ENCODE measurements at places on chromosomes 4 and X.

DNA sequence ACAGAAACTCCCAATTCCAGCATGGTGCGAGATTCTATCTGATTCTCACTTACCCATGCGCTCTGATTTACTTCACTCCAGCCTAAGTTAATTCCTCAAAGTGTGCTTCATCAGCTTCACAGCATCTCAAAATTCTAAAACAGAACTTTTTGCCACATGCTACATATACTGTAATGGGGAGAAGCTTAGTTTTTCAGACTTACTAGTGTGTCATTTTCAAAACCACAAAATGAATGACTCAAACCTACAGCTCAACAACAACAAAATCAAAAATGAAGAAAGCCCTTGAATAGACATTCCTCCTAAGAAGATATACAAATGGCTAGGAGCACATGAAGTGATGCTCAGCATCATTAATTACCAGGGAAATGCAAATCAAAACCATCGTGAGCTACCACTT lies 14.9 kb downstream of the IRF2 start:
- no peak for DNase-seq

DNA sequence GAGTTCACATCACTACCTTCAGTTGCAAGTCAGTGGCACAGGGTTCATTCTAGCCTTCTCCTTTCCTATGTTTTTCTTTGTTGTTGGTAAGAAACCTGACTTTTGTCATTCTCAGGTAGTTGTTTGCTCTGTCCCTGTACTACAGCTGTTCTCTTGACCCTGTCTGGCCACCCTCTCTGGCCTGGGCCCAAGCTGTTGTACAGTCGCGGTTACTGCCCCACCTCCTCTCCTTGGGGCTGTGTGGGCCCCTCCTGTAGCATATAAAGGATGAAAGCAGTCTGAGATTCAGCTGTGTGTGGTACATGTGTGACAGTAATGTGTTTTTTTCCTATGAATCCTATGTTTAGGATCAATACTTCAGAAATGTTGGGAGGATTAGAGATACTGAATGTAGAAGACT lies 12.5 kb downstream of the MOB1B start:
- no peak for DNase-seq

- no peak for DNase-seq
Measured at GRCh38 chr4:48432017-48432416, 51.1 kb upstream of the SLC10A4 start.

DNA sequence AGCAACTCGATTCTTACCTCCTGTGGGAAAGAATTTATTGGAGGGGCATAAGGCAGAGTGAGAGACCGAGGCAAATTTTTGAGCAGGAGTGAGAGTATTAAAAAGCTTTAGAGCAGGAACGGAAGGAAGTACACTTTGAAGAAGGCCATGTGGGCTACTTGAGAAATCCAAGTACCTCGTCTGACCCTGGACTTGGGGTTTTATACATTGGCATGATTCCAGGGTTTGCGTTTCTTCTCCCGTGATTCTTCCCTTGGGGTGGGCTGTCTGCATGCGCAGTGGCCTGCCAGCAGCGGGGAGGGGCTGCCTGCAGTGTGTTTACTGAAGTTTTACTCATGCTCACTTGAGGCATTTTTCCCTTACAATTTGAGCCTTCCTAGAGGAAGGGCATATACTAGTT lies 3.4 kb downstream of the GALNT7 start:
- no peak for DNase-seq

GRCh38 chrX:84737471-84737871 lies 235.2 kb upstream of the HDX start:
- DNase-seq, result no peak

GRCh38 chr4:180057299-180057721 lies 2185.9 kb upstream of the TENM3 start:
- DNase-seq, result no peak

GRCh38 chr4:99135541-99136162 lies 8.4 kb downstream of the ADH4 start:
- DNase-seq, result no peak

DNA sequence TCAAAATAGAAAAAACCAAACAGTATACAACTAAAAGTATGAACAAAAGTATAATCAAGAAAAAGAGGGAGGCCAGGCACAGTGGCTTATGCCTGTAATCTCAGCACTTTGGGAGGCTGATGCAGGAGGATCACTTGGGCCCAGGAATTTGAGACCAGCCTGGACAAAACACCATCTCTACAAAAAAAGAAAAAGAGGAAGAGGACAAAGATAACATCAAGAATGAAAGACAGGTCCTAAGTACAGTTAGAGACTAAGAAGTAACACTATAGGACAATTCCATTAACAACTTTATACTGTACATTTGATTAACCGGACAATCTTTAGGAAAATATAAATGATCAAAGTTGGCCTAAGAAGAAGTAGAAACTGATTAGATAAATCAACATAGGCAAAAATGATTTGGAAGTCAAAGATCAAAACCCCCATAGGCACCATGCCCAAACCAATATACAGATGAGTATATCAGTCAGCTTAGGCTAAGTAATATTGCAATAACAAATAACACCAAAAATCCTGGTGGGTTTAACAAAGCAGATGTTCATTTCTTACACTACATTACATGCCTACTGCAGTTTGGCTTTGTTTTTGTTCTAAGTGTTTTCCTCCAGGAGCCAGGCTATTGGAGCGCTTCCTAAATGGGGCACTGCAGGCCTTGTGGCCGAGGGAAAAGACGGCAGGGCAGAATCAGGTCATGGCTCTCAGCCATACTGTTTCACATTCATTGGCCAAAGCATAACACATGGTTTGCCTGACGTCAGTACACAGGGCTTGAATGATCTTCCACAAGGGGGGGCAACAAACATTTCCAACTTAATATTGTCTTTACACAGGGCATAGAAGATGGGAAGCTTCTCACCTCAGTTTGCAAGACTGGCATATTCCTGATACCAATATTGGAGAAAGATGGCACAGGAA lies 42.2 kb upstream of the HGFAC start:
- no peak for DNase-seq

- DNase-seq, result no peak
Measured at GRCh38 chr4:39235021-39235420, 52.7 kb downstream of the WDR19 start.

GRCh38 chr4:2075987-2076907 lies 17.1 kb downstream of the NAT8L start:
- DNase-seq, result no peak

DNA sequence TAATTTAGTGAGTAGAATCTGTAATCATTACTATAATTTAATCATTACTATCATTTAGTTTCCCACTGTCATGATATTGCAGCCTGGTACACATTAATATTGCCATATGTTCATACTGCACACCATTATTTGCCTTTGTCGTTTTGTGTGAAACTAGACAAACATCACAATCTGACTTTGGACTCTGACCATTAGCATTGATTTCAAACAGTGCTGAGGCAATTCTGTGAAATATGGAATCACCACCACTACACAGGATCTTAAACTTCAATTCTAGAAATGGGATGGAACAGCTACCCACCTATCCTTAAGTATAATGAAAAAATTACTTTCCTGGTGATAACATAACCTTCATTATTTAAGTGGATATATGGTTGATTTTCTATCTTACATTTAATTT lies 98.3 kb downstream of the SORBS2 start:
- no peak for DNase-seq

- DNase-seq, result no peak
Measured at GRCh38 chr4:121353213-121353612, 27.6 kb downstream of the QRFPR start.

DNA sequence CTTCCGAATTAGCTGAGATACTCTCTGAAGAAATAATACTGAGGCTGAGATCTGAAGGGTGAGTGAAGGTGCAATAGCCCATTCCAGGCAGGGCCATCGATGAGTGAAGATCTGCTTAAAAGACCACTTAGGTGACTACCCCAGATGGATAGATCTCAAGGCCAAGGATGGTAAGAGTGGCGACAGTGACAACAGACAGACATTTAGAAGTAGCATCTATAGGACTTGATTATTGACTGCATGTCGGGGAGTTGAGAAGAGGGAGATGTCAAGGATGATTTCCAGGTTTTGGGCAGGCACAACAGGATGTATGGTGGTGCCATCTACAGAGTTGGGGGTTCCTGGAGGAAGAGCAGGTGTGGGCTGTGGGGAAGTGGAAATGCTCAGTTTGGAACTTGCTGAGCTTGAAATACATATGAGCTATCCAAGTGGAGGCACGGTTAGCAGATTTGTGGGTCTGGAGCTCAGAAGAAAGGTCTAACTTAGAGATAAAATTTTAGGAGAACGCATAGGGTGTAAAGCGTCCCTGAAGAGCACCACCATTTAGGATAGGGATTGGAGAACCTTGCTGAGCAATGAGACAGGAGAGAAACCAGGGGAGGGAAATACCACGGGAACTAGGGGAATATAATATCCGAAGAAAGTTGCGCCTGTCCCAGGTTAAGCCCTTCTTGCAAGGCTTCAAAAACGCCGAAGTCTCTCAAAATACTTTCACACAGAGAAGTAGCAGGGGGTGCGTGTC lies 688 bp downstream of the UFSP2 start:
- no peak for DNase-seq

DNA sequence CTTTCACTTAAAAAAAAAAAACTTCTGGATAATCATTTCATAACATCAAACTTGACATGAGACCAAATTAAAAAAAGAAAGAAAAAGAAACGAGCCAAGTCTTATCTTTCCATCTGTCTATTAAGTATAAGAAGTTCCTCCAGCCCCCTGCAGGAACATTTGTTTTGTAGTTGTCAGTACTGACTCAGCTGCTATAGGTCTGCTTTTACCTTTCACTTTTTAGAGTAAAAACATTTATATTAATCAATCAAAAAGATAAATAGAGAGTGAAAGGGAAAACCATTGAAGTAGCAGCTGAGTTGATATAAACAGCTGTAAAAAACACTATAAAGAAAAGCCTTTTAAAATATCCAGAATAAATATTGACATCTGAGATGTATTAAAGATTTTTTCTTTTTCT lies 46.1 kb downstream of the CCDC158 start:
- DNase-seq, result no peak

DNA sequence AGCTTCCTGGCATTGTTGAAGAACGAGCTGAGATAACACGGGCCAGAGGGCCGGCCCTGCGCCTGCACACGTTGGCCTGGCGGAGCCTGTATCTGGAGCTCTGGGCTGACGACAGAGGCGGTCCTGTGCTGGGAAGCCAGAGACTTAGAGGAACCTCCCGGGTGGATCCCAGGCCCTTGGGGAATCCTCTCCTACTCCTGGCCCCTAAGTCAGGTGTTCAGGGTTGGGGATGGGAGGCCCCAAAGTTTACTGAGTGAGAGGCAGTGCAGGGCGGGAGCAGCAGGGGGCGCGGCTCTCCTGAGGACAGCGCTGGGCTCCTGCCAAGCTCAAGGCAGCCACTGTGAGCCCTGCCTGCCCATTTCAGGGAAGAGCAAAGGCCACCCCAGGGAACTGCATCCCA lies 2.5 kb upstream of the HTRA3 start:
- DNase-seq, result no peak

GRCh38 chr4:110344165-110344564 lies 131.8 kb upstream of the ENPEP start:
- DNase-seq, result no peak

DNA sequence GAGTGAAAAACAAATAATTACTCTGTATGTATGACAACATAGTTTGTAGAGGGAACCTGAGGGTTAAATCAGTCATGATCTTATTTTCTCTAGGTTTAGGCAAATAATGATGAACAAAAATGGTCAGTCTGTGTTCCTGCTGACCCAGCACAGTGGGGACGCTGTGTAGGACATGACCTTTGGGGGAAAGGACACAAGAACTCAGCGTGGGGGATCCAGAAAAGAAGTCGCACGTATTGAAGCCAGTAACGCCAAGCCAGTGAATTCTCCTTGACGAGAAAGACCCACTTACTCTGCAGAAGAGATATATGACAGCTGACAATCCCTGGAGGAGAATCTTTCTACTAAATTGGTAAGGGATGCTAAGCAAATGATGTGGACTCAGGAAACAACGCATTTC lies 36.6 kb downstream of the HELT start:
- DNase-seq, result no peak

DNA sequence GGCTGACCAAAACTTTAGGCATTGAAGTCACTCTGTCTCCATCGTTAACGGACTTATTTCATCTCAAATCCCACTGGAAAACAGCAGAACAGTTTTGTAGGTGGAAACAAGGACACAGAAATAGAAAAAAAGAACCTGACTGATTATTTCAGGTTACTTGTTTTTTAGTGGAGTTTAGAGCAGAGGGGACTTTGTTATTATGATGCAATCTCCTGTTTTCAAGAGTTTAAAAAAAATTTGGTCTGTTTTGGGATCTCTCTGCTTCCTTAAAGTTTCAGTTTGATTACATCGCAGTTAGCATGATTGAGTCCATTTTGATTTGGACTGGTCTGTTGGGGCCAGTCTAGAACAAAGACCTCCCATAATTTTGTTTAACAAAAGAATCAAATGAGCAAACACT lies 13.6 kb downstream of the PROM1 start:
- no peak for DNase-seq

GRCh38 chr4:84971319-84971932 lies 4.9 kb upstream of the WDFY3 start:
- DNase-seq, result no peak

- no peak for DNase-seq
Measured at GRCh38 chr4:82906469-82906868, 5.9 kb downstream of the THAP9 start.

DNA sequence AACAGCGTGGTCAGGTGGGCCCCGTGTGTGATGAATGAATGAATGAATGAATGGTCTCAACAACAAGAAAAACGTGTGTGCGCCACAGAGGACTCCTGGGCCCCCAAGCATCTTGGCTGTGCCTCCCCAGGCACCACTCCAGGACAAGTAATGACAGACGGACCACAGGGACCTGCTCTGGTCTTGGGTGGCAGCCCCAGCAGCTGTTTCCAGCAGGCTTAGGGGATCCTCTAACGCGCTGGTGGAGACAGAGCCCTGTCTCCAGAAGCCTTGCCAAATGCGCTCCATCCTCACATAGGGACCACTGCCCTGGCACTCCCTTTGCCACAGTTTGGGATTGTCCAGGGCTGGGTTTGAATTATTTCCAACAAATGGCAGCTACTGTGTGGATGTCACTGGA lies 39.1 kb downstream of the PSAPL1 start:
- DNase-seq, result no peak

GRCh38 chr4:114857831-114858230 lies 255.6 kb downstream of the NDST4 start:
- DNase-seq, result no peak

DNA sequence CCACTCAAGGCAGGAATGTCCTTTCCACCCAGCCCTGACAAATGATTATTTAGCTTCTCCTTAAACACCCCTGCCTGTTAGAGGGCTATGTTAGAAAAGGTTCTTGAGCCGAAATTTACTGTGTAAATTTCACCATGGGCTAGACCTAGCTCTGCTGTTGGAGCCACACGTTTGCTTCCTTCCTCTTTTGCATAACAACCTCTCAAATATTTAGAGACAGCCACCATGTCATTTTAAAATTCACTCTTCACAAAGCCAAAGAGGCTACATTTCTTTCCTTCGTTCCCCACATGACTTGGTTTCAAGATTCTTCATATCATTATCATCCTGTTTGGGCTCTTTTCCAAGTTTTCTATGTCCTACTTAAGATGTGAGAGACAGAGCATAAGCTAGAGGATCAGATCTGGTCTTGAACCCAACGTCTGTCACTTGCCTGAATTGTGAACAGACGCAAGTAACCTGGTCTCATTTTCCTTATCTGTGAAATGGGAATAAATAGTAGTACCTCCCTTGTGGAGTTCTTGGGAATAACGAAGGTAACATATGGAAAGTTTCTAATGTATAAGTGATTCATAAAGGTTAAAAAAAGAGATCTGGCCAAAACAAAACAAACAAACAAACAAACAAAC lies 6.7 kb downstream of the DOCK11 start:
- DNase-seq, result no peak

GRCh38 chrX:24321741-24322395 lies 8.0 kb upstream of the SUPT20HL2 start:
- DNase-seq, result no peak
